ENCODE measurements at places on chromosomes 5 and 9.

- no peak for DNase-seq
Measured at GRCh38 chr5:65482296-65482735, 596 bp upstream of the ADAMTS6 start.

- DNase-seq = no peak
Measured at GRCh38 chr9:18459962-18460584, 13.9 kb upstream of the ADAMTSL1 start.

DNA sequence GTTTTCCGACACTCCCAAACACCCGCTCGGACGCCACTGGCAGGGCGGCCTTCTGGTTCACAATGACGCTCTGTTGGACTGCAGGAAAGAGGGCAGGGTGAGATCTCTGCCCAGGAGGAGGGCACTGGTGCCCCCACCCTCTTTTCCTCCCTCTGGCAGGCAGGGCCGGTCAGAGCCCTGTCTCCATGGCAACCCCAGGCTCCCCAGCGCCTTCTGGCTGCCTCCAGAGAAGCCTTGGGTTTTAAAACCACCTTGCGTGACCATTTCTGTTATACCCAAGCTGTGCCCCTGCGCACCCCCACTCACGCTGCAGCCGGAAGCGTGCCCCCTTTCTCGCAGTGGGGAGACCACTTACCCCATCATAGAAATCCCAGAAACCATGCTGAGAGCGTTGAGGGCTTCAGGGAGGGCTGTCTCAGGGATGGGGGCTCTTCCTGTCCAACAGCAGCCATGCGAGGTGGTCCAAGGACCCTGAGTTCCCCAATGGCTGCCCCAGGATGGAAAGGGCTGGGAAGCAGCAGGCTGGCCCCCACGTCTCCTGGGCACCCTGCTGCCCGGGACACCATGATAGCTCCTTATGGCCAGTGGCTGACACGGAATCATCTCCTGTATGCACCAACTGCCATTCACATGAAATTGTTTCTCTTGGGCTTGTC, 7.3 kb downstream of the C9orf50 start:
- no peak for DNase-seq

GRCh38 chr9:136848393-136849037, 694 bp upstream of the PHPT1 start:
- peak; percentile 40 for DNase-seq

- DNase-seq = no peak
Measured at GRCh38 chr5:56681346-56681745, 134.0 kb upstream of the MAP3K1 start.

DNA sequence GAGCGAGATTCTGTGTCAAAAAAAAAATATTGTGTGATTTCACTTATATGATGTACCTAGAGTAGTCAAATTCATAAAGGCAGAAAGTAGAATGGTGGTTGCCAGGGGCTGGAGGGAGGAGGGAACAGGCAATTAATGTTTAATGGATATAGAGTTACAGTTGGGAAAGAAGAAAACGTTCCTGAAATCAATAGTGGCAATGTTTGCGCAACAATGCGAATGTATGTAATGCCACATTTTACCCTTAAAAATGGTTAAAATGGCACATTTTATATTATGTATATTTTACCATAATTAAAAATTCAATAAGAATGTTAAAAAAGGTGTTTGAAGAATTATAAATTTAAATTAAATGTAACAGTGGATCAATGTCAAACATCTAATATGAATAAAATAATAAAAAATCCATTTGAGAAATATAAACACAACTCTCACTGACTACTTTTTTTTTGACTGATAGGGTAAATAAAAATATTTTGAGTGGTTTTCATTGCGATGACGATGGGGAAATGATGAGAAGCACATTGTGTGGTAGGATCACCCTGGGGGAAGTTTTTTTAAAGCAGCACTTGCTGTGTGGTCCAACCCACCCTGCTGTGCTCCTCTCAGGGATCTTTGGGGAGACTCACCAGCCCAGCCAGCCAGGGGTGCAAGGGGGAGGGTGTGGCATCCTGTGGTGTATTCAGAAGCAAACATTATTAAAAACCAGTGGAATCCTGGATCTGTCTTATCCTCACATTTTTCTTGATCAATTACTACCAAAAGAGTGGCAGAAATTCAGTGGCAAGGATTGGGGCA, 4.3 kb downstream of the FYB1 start:
- DNase-seq = no peak

DNA sequence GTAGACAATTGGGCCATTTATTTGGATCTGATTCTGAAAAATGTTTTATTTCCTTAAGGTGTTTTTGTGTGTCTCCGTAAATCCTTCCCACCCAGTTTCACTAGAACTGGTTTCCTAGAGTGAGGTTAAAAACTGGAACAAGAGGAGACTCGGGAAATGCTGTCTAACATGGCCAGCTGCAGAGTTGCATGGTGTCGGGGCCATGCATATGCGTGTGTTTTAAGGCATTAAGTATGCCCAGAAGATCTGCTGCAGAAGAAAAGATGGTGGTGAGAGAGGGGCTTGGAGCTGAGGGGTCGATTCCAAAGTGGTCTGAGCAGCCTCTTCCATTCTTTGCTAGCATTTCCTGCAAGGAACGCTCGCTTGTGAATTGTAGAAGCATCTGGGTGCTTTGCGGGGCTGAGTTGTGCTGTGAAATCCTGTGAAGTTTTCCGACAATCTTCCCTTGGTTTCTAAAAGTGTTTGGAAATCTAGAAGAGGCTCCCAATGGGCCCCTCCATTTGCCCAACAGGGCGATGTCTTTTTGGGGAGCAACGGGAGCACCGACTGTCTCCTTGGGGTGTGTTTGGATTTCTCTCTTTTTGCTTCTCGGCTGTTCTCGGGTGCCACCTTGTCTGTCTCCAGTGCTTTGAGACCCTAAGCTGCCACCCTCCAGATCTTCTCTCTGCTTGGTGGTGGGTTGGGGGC, 113.8 kb downstream of the COL5A1 start:
- DNase-seq = no peak

DNA sequence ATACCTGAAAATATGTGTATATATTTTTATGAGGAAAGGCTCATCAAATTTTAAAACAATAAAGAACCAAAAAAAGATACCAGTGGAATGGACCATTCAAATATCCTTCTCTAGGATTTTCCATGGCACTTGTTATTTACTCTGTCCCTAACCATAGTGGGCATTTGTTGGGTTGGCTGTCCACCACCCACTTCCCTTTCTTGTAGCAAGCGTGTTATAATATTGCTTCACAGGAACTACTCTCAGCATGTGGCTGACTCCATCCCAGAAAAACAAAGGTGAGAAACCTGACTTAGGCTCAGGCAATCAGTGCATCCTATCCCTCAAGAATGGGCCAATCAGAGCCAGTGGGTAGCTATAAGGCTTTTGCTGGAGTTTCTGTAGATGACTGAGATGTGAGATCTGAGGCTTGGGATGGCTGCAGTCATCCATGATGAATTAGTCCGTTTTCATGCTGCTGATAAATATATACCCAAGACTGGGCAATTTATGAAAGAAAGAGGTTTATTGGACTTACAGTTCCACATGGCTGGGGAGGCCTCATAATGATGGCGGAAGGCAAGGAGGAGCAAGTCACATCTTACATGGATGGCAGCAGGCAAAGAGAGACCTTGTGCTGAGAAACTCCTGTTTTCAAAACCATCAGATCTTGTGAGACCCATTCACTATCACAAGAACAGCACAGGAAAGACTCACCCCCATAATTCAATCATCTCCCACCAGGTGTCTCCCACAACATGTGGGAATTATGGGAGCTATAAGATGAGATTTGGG, 17.2 kb downstream of the C5orf63 start:
- DNase-seq = no peak

DNA sequence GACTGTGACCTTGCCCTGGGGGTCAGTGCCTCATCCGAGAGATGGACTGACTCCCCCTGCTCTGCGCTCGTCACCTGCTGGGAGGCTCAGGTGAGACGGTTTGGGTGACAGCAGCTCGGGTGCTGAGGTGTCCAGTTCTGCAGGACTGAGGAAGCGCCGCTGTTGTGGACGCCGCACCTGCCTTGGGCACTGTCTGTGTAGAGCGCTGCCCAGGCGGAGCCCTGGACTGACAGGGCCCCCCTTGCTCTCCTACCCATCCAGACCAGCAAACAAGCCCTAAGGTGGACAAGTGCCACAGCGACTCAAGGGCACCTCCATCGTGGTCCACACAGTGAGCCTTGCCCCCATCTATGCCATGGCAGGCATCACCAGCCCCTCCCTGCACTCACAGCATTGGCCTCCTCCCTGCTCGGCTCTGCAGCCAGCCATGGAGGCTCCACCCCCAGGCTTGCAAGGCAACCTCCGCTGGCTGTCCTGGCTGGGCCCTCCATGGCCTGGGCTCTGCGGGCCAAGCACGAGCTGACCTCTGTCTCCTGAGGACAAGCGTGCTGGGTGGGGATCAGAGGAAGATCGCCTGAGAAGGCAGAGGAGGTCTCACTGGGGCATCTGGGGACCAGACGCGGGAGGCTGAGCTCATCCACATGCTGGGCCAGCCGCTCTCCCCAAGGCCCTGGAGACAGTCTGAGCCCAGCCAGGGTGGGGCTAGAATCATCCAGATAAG, 87.1 kb upstream of the COL5A1 start:
- DNase-seq = no peak

DNA sequence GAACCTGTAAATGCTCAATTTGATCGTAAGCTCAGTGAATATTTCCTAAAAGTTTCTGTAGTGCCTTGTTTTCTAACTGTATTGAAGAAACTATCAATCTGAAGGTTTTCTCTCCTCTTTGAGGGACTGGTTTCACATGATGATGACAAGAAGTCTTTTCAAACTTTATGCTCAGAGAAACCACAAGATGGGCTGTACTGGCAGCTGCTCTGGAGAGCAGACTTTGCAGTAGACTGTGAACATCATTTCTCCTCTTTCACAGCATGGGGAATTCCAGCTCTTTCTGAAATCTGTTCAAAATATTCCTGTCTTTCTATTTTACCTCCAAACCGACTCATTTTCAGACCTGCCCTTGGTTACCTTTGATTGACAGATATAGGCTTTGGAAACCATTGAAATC, 194.4 kb downstream of the IZUMO3 start:
- DNase-seq = no peak

DNA sequence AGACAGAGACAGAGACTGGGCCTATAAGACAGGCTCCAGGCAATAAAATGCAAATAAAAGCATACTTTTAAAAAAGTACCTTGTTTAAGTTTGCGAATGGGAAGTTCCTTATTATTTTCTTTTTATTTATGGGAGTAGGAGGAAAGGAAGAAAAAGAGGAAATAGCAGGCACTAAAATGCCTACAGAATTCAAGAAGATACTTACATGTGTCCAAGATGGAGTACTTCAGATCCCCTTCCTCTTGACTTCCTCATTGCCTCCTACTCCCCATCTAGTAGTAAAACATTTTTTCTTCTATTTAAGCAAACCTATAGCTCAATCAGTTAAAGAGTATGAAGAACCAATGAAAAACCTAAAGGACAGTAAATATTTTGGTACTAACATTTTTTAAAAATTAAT, 24.8 kb downstream of the GKAP1 start:
- no peak for DNase-seq

DNA sequence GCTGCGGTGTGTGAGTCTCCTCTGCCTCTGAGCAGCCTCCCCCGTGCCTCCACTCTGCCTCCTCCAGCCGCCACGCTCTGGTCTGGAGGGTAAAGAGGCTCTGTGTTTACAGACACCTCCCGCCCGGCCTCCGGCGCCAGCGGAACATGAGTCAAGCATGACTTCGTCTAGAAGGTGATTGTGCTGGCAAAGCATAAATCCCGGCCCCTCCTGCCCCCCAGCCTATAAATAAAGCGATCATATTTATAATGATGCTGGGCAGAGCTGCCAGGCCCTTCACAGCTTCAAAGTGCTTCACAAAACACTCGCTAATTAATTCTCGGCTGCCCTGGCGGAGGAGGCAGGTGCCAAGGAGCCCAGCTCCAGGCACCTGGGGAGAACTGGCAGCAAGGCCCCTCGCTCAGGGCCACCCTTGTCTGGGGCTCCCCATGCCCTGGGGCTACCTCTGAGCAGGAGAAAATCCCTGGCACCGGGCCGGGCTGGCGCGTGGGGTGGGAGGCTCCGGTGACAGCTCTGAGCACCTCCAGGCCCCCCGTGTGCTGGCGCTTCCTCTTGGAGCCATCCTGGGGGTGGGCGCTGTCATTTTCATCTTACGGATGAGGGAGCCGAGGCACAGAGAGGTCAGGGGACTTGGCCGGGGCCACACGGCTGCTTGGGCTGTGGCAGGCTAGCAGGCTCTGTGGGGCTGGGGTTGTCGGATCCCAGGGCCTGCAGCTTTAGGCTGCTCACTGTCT, 87.8 kb downstream of the RXRA start:
- DNase-seq = no peak

DNA sequence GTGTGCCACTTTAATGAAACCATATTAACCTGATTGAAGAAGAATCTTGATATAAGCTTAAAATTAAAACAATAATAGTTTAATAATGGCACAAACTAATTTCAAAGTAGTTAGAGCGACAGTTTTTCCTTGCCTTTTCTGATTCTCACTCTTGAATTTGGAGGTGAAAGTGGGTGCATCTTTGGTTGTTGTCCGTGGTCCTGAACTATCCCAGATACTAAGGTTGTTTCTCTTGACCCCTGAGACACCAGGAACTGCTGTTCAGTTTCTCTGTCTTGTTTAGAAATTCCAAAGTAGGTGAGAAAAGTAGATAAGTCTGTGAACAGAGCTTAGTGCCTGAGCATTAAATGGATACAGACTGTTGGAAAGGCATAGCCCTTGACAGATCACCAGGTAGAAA, 274.7 kb downstream of the FBXL7 start:
- no peak for DNase-seq

DNA sequence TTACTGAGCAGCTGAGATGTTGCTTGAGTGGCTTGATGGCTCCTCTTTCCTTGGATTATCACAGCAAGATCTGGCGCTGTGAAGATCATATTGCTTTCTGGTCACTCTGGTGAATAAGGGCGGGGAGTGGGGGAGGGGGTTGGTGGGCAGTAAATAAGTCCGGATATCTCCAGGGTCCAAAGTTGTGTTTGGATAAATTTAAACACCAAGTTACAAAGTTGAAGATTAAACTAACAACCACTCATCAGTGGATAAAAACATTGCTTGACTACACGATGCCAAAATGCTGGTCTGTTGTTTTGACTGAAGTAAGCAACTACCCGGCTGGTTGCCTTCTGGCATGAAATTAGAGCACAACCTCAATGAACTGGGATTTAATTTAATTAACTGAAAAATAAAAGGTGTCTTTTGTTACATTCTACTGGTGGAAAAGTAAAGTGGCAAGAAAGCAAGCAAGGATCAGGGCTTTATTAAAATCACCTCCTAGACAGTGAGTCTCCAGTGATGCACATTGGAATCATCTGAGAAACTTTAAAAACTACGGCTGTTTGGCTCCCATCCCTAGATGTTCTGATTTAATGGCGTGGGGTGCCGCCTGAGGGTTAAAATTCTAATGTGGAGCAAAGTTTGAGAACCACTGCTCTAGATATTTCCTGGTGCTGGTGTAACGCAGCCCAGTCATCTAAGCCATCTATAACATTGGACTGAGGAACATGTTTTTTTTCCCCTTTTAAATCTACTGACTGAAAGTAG, 86.7 kb upstream of the AGXT2 start:
- no peak for DNase-seq

GRCh38 chr5:135112008-135112725, 78.1 kb upstream of the PITX1 start:
- no peak for DNase-seq

DNA sequence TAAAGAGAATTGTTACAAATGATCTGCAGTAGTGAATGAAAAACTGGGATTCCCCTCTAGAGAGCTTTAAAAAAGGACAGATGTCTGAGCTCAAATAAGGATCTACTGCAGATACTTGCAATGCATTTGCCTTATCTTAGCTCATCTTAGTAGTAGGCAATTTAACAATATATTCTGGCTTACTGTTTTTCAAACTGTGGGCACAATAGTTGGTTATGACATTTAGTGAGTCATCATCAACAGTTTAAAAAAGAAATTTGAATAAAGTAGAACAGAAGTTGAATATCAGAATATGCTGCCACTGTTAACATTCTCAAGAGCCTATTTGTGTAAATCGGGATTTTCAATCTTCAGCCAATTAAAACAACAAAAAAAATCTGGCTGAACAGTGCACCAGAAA, 6.7 kb upstream of the CAST start:
- no peak for DNase-seq

All from testis (tissue), 5 donors.